ENCODE measurements at places on chromosomes 12 and 14. TPM values are rescaled to one million over a fixed set of nuclear protein-coding genes. Genes with fewer than 3 reads are reported as not detected.

The ASCL4 gene
- not detected for total RNA-seq

The PRH2 gene
- total RNA-seq: not detected

The NABP2 gene
- total RNA-seq: 20.1 TPM

The FOXN4 gene
- total RNA-seq: not detected

The PARPBP gene
- not detected for total RNA-seq

The KRT72 gene
- total RNA-seq: 0.11 TPM

All from upper lobe of left lung (tissue), 6 donors.